ENCODE measurements at places on chromosomes 6 and 20.
A peak's percentile ranks its signal among the peaks of the same experiment; 100 is the strongest.

GRCh38 chr6:116522896-116523295 is 11.5 kb downstream of the CALHM5 start:
- H3K4me3 ChIP-seq: no peak overlapping the region
- H3K36me3 ChIP-seq: no peaks in the 10 kb centered on the region
- no peak for ATAC-seq

GRCh38 chr6:99219788-99220187 is 129.7 kb downstream of the FAXC start:
- no peak overlapping the region for H3K27ac ChIP-seq
- no peaks in the 10 kb centered on the region for H3K36me3 ChIP-seq
- H3K4me1 ChIP-seq: no peaks in the 10 kb centered on the region
- H3K4me3 ChIP-seq: no peak overlapping the region
- ATAC-seq: no peak
- H3K27me3 ChIP-seq: peaks cover 8% of the 10 kb centered on the region

DNA sequence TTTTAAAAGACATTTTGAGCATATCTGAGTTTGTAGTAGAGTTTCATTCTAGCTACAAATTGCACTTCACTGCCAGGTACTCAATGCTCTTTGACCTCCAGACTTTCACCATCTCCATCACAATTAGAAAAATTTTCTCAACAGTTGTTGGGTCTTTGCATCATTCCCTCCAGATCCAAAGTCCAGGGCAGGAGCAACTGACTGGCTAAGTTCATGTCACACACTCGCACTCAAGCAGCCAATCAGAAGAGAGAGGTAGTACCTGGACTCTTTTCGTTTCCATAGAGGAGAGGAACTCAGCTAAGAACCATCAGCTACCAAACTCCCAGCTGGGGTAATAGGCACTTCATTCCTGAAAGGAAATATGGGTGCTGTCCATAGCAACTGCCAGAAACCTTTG is 9.0 kb downstream of the SPINT3 start:
- peaks cover 60% of the 10 kb centered on the region for H3K27me3 ChIP-seq
- H3K27ac ChIP-seq: no peak overlapping the region
- ATAC-seq: no peak
- no peaks in the 10 kb centered on the region for H3K36me3 ChIP-seq
- H3K4me3 ChIP-seq: no peak overlapping the region

DNA sequence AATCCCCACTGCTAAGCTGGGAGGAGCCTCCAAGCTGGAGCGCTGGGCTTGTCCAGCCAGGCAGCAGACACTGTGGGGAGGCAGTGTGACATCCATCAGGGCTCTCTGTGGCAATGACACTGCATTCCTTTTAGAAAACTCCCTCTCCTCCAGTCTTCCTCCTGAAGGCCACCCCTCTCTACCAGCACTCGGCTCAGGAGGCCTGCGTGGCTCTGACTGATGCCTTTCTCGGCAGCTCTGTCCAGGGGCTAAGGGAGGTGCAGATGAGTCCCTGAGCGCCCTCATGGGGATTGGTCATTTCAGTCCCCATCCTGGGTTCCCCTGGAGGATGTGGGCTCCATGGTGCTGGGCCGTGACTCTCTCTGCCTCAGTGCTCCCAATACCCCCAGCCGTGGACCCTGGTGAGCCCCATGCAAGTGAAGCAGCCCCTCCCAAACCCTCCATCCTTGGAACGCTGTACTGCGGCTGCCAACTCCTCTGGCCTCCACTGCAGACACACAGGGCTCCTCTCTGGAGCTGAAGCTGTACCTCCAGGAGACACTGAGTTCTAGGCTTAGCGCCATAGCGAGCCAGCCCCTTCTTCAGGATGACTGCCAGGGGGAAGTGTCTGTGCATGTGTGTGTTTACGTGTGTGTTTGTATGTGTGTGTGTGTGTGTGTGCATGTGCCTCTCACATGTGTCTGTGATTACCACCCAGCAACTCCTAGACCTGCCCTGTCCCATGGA is 209.6 kb downstream of the ERMARD start:
- H3K4me1 ChIP-seq: peaks cover 18% of the 10 kb centered on the region
- H3K27ac ChIP-seq: no peak overlapping the region
- ATAC-seq: no peak

GRCh38 chr20:49631061-49631716 is 63.3 kb upstream of the PTGIS start:
- peaks cover 12% of the 10 kb centered on the region for H3K27me3 ChIP-seq
- peaks cover 40% of the 10 kb centered on the region for H3K36me3 ChIP-seq
- peaks cover 51% of the 10 kb centered on the region for H3K4me1 ChIP-seq
- H3K27ac ChIP-seq: peak overlapping the region; percentile 61
- ATAC-seq: peak; percentile 60
- H3K4me3 ChIP-seq: peak overlapping the region; percentile 39

DNA sequence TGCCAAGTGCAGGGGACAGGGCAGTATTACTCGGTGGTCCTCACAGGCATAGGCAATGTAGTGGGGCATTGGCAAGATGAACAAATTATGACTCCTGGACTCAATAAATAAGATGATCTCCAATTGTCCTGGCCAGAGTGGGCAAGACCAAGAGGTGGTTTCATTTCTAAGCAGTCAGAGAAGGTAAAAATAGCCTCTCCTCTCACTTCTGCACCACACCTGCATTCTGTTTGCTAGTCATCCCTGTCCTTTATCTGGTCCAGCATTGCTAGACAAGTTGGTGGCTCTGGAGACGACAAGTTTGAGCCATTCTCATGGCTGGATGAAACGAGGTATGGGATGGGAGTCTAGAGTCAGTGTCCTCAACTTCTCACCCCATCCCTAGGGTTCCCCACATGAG is 83.0 kb downstream of the BANF2 start:
- H3K4me1 ChIP-seq: peaks cover 7% of the 10 kb centered on the region
- no peak overlapping the region for H3K4me3 ChIP-seq
- no peak for ATAC-seq
- H3K27ac ChIP-seq: no peak overlapping the region
